ENCODE measurements at places on chromosomes 6 and 20. TPM values are rescaled to one million over a fixed set of nuclear protein-coding genes. Genes with fewer than 3 reads are reported as not detected.

Gene CNKSR3
- 6.6 TPM for total RNA-seq

Gene OPN5
- not detected for total RNA-seq

Gene VGLL2
- not detected for total RNA-seq

Gene ID4
- total RNA-seq, result 7.7 TPM

Gene LY6G6F
- total RNA-seq, result not detected

Gene TUBB1
- not detected for total RNA-seq

Gene KCNQ2
- not detected for total RNA-seq

Gene GNMT
- not detected for total RNA-seq

Gene KIF6
- total RNA-seq, result 0.31 TPM

Gene C6orf118
- total RNA-seq, result not detected

Gene FAM184A
- total RNA-seq, result 0.83 TPM

Gene CCM2L
- total RNA-seq, result not detected

Gene RAET1L
- not detected for total RNA-seq

Gene IL17F
- total RNA-seq, result not detected

Gene BHLHE23
- not detected for total RNA-seq

Gene RBPJL
- total RNA-seq, result not detected

Gene CDS2
- total RNA-seq, result 10.7 TPM

Gene CCN6
- not detected for total RNA-seq

Gene LTB
- not detected for total RNA-seq

Gene TTLL9
- not detected for total RNA-seq

Gene ASCC3
- 32.4 TPM for total RNA-seq

Gene EEF1A2
- not detected for total RNA-seq

Gene CPXM1
- 85.5 TPM for total RNA-seq

Gene ZC3H12D
- 0.10 TPM for total RNA-seq

Gene HTR1E
- total RNA-seq, result not detected

Gene BCAS1
- total RNA-seq, result not detected

Gene STMND1
- total RNA-seq, result not detected

Gene TPD52L1
- 5.3 TPM for total RNA-seq

Gene DSP
- total RNA-seq, result 0.29 TPM

Gene GFOD1
- total RNA-seq, result 4.2 TPM

Gene BIRC7
- total RNA-seq, result not detected

Gene SOBP
- total RNA-seq, result 13.7 TPM

Gene MUC21
- total RNA-seq, result not detected

Data from cardiac ventricle fibroblast (primary cell).